ENCODE measurements at places on chromosomes 3 and 15.

DNA sequence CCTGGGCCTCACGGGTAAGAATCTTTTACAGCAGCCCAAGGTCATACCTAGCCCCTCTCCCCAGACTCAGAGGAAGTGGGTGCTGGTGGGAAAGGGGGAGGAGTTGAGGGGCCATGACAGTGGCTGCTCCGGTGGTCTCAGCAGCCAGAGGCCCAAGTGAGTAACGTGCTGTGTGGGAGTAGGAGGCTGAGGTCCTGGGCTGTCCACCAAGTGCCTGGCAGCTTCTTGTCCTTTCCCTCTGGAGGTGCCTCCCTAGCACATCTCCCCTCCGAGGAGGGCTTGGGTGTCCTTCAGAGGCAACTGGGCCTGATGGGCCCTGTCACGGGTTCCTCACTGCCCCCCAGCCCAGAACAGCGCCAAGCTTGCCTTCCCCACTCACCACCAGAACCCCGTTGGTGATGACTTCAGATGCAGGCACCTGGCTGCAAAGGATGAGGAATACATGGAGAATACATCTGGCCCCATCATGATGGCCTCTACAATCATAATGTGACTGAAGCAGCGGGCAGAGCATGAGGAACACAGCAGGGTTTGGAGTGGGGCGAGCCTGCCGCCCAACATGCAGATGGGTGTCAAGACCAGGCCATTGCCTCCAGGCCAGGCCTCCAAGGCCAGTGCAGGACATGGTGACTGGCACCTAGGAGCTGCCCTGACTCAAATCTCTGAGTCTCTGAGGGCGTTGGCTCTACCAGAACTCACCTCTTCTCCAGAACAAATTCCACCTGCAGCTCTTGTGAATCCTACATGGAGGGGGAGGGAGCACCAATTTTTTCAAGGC lies 3.3 kb downstream of the PLA2G4F start:
- DNase-seq: no peak

DNA sequence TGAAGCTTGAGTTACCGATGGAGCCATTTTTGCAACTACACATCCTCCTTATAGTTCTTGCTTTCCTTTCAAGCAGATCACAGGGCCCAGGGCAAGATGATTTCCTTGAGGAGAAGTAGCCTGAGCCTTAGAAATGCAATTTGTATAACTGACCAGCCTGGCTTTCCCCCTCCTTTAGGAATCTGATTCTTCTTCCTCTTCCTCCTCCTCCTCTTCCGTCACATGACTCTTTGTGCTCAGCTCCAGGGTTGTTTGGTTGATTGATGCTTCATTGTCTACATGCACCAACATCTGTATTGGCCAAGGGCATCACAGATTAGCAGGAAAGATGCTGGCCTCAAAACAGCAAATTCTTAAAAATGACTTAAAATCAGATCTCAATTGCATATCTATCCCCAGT lies 3.3 kb downstream of the SNAPC5 start:
- no peak for DNase-seq

DNA sequence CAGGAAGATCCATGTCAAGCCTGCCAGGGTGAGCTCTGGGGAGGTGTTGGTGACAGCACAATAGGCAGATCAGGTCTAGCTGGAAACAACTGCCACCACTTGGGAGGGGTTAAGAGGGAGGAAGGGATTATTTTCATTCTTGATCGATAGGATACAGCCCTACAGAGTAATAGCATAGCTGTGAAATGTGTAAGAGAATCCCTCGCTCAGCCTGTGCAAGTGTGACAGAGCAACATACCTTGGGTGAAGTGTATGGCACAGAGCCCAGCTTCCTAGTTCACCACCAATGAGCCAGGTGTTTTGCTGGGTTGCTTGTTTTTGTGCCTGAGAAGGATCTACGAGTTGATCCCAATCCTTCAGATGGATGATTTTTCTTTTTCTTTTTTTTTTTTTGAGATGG lies 9.2 kb upstream of the DCUN1D1 start:
- no peak for DNase-seq

GRCh38 chr15:50675535-50676144 lies 11.0 kb downstream of the TRPM7 start:
- peak; percentile 59 for DNase-seq

- peak; percentile 100 for DNase-seq
These were observed at the start of the genes GANC and TMEM87A for GRCh38 chr15:42272939-42273899. Gene GANC (plus strand): TSS chr15:42273201. CDS start chr15:42274482, 1,281 bp downstream. Gene TMEM87A (minus strand): TSS chr15:42273433. CDS start chr15:42273398, 35 bp downstream.

GRCh38 chr15:48076454-48076853 lies 44.3 kb upstream of the SLC24A5 start:
- no peak for DNase-seq

Measured in muscle of leg (tissue), 16 donors.